ENCODE measurements at places on chromosomes 1 and 21. TPM values are rescaled to one million over a fixed set of nuclear protein-coding genes. Genes with fewer than 3 reads are reported as not detected.

DNA sequence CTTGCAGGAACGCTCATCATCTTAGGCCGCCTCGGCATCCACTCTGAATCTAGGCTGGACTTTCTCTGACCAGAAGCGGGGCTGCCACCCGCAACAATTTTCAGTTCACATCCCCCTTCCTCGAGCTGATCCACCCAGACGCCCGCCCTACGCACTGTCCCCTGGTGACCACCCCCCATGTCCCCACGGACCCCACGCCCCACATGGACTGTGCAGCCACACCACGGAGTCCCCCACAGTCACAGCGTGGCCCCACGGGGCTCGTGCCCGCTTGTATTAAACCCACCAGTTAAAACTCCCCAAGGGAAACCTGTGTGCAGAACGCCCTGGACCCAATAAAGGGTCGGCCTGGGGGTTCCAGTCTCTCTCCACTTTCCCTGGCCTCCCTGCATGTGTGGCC is 13.0 kb upstream of the C1QTNF12 start:
- no peak for DNase-seq

DNA sequence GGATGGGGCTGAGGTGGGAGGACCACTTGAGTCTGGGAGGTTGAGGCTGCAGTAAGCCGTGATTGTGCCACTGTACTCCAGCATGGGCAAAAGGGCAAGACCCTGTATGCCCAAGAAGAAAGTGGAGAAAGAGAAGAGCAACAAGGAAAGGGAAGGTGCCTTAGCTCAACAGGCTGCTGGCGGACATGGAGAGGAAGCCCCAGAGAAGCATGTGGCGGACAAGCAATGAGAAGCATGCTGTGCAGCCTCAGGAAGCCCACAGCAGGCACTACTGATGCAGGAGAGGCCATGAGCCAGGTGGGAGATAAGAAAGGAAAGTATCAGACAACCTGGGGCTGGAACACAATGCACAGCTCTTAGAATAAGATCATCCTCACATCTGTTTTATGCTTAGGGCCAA is 32.6 kb upstream of the GNG4 start:
- DNase-seq = no peak

GRCh38 chr1:154994591-154994990 is 1.2 kb downstream of the LENEP start:
- no peak for DNase-seq

- DNase-seq = no peak
Measured at GRCh38 chr1:114111731-114112641, 41.7 kb downstream of the SYT6 start.

- DNase-seq = no peak
Measured at GRCh38 chr1:7221826-7222694, 436.8 kb downstream of the CAMTA1 start.

DNA sequence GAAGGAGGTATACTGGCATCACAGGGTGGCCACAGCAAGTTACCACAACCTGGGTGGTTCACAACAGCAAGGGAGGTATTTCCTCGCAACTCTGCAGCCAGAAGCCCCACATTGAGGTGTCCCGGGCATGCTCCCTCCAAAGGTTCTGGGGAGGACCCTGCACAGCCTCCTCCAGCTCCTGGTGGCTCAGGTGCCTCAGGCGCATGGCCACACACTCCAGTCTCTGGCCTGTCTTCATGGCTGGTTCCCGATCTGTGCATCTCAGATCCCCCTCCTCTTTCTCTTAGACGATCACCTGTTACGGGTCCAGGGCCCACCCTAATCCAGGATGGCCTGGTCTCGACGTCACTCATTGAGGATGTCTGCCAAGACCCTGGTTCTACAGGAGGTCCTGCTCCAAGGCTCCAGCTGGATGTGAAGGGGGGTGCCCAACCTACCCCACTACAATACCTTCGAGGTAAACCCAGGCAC is 6.7 kb upstream of the ARF1 start:
- peak; percentile 51 for DNase-seq

Gene RNU1-1
- 13,769 TPM for total RNA-seq
